Activated CD4-positive, alpha-beta T cell treated with anti-CD3 and anti-CD28 coated beads, Interleukin-2, amount 50 U/mL, for 1 hour (primary cell): ENCODE measurements at places on chromosomes 5 and 9.

DNA sequence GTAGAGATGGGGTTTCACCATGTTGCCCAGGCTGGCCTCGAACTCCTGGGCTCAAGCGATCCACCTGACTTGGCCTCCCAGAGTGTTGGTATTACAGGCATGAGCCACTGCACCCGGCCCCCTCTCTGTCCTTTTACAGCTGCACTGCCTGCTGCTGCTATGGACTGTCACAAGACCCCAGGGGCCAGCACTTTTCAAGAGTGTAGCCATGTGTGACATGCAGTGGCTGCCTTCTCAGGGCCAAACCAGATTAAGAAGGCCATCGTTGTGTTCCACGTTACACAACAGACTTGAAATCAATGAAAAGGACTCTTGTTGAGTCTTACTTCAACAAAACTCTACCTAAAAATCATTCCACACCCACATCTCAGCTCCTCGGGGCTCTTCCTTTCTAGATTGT lies 78.9 kb upstream of the ICE1 start:
- DNase-seq: no peak

- DNase-seq: no peak
These were observed 92.2 kb upstream of the CDH9 start for GRCh38 chr5:27130587-27130986.

DNA sequence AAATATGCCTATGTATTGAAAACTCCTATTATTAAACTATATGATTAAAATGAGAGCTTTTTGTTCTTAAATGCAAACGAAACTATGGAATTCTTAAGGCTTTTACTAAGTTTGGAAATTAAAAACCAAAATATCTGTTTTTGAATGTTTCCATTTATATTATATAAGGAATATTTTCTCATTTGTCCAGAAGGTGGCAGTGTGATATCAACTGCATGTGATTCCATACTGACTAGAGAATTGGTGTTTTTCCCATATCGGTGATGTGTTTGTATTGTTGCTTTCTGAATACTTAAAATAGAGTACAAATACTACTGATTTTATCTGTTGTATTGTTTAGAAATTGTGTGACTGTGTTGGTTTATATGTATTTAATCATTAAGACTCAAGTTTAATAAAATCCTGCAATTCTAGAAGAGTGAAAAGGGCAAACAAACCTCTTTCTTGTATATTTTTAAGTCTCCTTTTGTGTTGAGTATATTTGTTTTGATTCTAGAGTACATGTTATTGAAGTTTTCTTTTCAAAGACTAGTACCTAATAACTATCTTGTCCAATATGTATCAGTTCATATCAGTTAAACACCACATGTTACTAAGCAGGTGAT lies 320.8 kb downstream of the CCDC171 start:
- no peak for DNase-seq

GRCh38 chr5:173240091-173241050 lies 5.4 kb upstream of the NKX2-5 start:
- DNase-seq: no peak

GRCh38 chr5:157907479-157907878 lies 48.5 kb upstream of the CLINT1 start:
- DNase-seq: no peak

- DNase-seq: no peak
These were observed 217.4 kb upstream of the ADAMTSL1 start for GRCh38 chr9:18256568-18256967.

GRCh38 chr5:1089146-1089545 lies 22.7 kb downstream of the SLC12A7 start:
- no peak for DNase-seq

DNA sequence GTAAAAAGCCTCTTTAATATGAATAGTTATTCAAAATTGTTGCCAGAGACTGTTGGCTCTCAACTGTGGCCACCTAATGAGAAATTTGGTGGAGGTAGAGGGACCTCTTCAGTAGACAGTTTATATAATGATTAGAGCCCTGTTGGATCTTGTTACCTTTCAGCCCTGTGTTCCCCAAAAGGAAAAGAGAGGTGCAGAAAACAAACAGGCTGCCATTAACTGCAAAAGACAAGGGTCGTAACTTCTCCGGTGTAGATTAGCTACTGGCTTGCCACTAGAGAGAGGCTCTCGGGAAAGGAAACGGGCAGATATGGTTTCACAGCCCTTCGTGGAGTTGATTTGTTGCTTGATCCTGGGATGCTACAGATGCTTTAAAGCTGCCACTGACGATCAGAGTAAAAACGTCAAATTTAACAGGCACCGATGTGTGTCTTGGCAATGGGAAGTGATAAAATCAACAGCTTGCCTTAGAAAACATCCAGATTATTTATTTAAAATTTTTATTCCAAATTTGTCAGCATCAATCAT lies 7.8 kb downstream of the FST start:
- DNase-seq: no peak

GRCh38 chr5:97846643-97847042 lies 663.6 kb upstream of the RIOK2 start:
- no peak for DNase-seq

- DNase-seq: no peak
These were observed 249.0 kb upstream of the CHD1 start for GRCh38 chr5:99177796-99178195.

DNA sequence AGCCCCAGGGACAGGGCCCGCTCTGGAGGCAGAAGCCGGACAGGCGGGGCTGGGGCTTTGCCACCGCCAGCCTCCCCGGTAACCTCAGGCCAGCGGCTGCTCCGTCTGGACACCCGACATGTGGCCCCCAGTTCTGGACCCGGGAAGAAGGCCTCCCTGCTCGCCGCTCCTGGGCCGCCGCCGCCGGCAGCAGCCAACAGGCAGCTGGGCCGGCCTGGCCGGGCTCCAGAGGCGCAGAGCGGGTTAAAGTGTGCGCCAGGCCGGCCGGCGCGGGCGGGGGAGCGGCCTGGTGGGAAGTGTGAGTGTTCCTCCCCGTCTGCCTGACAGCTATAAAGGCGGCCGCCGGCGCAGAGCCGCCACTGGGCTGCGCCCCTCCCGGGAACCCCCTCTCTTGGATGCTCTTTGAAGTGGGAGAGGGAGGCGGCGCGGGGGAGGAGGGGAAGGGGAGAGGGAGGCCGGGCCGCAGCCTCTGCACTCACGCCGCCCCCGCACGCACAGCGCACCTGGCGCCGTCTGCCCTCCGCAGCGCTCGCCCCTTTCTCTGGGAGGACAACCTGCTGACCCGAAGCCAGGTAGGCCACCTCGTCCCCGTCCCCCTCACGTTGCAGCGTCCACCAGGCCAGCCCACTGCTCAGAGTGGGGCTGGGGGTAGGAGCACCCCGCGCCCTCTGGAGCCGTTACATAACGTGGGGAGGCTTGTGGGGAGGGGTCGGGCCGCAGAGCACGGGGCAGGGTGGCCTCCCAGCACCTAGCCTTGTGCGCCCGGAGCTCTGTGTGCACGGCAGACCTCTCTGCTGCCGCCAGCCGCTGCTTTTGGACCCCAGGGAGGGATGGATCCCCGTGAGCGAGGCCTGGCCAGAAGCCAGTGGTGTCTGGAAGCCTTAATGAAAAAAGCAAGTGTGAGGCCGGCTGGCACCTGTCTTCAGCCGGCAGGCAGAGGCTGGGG lies at the start of gene ADAMTSL2:
Gene ADAMTSL2, plus strand, starts transcription at position 359 of the 946 bp plus-strand sequence. CDS start 2,009 bp downstream, outside the sequence.
- DNase-seq: peak; percentile 59
